A673 (cell line): ENCODE measurements at places on chromosomes 11 and 22. TPM values are rescaled to one million over a fixed set of nuclear protein-coding genes. Genes with fewer than 3 reads are reported as not detected.

The DDI1 gene
- total RNA-seq, result not detected in 2 replicates

The C22orf31 gene
- not detected in 2 replicates for total RNA-seq

The DBX1 gene
- total RNA-seq, result not detected in 2 replicates

The ENDOD1 gene
- 6.1 and 7.3 TPM in 2 replicates for total RNA-seq

The MAP6 gene
- total RNA-seq, result 0.24 TPM in 1 of 2 replicates, not detected in the other
